ENCODE measurements at places on chromosomes 7 and 10.
A peak's percentile ranks its signal among the peaks of the same experiment; 100 is the strongest.

- DNase-seq, result no peak
These were observed 1.9 kb downstream of the FZD1 start for GRCh38 chr7:91266067-91266688.

- no peak for DNase-seq
These were observed 70.7 kb downstream of the CABCOCO1 start for GRCh38 chr10:61733358-61733940.

- DNase-seq, result no peak
These were observed 23.7 kb upstream of the AGR3 start for GRCh38 chr7:16905300-16906044.

DNA sequence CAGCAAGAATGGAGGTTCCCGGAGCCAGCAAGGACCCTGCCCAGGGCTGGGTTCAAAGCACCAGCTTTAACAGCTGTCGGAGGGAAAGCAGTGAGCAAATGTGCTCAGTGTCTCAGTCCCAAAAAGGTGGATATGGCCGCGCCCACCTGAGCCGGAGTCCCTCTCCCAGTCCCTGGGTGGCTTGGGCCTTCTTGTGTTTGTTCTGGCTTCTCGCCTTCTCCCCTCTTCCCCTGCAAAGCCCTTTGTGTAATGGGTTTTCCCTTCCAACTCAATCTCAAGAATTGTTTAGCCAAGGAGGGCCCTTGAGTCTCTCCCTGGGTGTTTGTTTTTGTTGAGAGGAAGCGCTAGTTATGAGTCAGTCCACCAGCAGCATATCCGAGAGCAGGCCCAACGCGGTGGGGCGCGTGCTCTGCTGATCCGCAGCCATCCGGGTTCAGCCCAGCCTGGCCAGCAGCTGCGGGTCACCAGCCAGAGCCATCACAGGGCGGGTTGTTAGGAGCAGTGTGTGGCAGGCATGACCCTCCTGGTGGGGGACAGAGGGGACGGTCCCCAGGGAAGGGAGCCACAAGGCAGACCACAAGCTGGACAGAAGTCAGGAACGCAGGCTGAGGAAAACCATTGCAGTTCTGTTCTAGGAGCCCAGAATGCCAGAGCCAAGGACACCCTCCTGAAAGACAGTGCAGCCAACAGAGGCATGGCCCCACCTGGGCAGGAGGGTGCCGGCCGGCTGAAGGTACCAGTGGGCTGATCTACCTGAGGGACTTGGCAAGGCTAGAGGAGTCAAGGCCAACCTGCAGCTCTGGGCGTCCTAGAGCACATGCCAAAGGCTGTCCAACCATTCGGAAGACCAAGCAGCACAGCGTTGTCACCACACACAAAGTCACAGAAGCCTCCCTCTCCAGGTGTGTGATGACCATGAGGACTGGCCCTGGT lies 21.3 kb downstream of the CALML3 start:
- no peak for DNase-seq

- no peak for DNase-seq
These were observed 10.4 kb upstream of the AOAH start for GRCh38 chr7:36734731-36735130.

GRCh38 chr10:121158988-121159579 lies 307.9 kb downstream of the WDR11 start:
- DNase-seq, result no peak

GRCh38 chr10:72712136-72712535 lies 20.2 kb downstream of the MCU start:
- DNase-seq, result no peak

DNA sequence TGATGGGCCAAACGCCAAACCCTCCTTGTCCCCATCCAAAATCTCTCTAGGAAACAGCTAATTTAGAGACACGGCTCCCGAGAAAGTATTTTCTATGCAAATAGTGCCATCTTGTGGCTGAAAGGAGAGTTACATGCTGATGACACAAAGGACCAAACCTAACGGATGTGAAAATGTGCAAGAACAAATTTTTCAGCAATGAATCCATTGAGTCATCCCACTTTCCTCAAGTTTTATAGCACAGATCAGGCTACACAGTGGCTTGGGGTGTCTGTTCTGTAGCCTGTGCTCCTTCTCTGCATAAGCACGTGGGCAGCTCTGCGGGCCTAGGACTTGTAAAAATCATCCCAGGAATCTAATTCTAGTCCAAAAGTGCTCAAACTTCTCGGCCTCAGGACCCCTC lies 154.8 kb upstream of the PRR15 start:
- DNase-seq, result no peak

GRCh38 chr7:115023219-115023618 lies 101.3 kb downstream of the MDFIC start:
- DNase-seq, result no peak

- DNase-seq, result no peak
These were observed 232.7 kb downstream of the ADAM12 start for GRCh38 chr10:126155528-126155927.

DNA sequence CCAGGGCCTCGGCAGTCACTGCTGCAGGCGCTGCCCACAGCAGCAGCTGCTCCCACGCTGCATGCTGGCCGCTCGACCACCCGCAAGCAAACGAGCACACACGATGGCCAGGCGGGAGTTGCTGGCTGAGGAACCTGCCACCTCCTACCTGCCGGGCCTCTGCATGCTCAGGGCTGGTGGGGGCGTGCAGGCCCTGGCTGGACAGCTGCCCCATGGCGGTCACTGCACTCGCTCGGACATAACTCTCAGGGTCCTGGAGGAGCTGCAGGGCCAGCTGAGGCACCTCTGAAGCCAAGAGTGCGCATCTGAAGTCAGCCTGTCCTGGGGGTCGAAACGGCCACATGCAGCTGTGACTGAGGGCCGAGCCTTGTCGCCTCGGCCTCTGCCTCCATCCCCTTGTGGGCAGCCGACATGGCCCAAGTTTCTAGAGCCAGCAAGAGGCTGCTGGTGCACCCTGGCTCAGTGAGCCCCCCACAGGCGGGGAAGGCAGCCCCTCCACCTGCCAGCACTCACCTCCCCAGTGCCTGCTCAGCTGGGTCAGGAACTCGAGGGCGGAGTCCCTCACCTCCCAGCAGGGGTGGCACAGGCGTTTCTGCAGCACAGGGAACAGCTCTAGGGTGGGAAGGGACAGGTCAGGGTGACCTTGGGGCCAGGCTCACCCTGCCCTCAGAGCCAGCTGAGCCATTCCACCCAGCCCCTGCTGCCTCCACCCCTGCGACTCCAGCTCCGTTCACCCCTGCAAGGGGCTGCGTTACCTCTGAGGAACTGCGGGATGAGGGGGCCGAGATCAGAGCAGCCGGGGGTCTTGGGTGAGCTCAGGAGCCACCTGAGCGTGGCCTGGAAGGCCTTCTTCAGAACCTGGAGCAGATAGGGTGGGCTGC lies 16.1 kb downstream of the BRAT1 start:
- DNase-seq, result no peak

DNA sequence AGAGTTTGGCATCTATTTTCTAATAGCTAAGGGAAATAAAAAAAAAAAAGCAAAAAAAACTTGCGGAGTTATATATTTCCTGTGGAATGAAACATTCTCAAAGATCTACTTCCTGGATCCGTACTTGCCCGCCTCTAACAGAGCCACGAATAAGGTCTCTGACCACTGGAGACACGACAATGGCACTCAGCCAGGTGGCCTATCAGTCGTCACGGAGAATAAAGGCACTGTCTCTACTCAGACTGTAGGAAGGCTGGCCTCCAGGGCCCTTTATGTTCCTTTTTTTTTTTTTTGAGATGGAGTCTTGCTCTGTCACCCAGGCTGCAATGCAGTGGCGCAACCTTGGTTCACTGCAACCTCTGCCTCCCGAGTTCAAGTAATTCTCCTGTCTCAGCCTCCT lies 58.7 kb downstream of the RGS10 start:
- no peak for DNase-seq

DNA sequence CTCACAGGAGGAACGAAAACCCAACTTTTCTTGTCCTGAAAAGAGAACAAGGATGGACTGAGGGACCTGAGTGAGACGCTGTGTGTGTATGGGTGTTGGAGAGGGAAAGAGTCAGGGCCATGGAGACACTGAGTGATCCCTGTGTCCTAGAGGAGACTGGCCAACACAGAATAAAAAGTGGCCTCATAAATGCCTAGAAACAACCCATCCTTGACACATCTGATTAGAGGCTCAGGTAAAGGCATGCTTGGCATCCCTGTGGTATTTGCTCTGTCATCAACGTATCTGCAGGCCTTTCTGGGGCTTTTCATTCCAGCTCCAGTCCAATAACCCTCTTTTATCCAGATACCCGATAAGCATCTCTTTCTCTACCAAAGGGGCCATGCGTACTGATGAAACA lies 86.3 kb downstream of the FGFR2 start:
- no peak for DNase-seq

DNA sequence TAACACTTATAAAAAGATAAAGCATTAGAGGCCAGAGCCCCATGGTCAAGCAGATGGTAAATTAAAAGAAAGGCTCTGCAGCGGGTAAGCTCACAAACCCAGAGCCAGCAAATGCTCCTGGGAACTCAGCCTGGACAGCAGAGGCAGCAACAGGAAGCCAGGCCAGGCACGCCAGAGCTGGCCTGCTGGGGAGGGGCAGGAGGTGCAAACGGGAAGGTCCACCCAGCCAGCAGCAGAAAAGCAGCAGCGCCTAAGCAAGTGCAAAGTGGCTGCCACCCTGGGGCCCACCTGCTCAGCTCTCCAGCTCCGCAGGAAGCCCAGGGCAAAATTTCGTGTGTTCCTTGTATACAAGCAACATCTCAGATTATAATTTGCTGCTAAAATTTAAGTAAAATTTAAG lies 82.7 kb upstream of the GPR22 start:
- no peak for DNase-seq

GRCh38 chr7:5635461-5636445 lies 145.7 kb downstream of the RNF216 start:
- no peak for DNase-seq

DNA sequence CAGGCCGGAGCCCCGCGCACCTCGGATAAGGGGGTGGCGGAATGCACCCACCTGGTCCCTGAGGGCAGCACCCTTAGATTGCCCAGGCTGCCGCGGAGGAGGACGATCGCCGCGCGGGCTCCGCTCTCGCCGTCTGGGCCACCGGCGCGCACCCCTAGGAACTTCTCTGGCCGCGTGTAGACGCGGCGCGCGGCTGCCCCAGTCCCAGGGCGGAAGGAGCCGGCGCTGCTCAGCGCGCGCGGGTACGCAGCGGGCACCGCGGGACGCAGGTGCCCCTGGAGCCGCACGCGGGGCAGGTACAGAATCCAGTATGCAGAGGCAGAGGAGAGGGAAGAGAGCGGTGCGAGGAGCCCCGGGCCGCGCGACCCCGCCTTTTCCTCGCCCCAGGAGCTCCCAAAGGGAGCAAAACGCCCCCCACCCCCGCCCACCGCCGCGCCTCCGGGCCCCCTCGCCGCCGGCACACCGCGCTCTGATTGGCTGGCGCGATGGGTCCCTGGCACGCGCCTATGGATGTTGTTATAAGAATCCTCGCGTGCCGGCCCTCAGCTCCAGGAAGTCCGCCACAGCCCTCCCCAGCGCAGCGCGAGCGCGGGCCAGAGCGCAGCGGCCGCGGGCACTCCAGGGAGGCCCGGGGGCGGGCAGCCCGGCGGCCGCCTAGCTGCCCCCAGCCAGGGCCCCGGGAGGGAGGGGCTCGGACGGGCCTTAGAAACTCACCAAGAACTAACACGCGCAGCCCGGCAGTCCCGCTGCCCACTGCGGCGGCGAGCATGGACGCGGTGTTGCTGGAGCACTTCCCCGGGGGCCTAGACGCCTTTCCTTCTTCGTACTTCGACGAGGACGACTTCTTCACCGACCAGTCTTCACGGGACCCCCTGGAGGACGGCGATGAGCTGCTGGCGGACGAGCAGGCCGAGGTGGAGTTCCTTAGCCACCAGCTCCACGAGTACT lies at the start of gene PTF1A:
Gene PTF1A (plus strand): TSS at position 549 of the 948 bp plus-strand sequence. CDS start 219 bp downstream, at position 768.
- no peak for DNase-seq

DNA sequence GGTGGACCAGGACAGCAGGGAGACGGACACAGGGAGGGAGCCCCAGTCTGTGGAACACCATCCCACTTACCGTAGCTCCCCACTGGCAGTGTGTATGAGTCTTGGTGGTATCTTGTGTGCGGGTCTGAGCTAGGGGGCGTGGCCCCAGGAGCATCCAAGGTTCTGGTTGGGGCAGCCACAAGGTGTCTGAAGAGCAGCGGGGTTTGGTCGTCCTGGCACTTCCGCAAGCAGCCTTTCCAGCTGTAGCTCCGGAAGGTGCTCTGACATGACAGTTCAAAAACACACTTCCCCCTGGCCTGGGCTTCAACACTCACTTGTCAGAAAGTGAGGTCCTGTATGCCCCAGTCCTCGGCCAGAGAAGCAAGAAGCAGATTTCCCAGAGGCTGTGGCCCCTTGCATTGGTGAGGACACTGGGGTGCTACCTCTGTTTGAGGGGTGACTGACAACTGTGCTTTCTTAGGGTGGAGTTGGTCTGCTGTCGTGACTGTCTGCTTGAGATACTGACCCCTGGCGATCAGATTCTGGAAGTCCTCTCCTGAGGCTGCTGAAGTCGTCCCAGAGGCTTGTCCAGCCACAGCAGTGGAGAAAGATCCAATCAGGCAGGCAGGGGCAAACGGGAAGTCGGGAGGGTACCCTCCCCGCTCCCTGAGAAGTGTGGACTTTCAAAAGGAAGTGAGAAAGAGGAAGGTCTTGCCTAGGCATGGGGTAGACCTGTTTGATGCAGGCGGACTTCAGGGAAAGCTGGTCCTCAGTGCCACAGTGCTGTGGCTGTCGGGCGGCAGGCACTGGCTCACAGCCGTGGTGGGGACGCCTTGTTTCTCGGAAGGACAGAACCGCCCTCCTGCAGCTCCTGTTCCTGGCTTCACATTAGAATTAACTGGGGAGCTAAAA lies 51.4 kb upstream of the PFKFB3 start:
- peak; percentile 14 for DNase-seq

Measured in nucleus accumbens (tissue), 56 donors.